ENCODE measurements at places on chromosomes 4 and X.

GRCh38 chr4:130143656-130144055, 1047.7 kb downstream of the C4orf33 start:
- no peak for DNase-seq

DNA sequence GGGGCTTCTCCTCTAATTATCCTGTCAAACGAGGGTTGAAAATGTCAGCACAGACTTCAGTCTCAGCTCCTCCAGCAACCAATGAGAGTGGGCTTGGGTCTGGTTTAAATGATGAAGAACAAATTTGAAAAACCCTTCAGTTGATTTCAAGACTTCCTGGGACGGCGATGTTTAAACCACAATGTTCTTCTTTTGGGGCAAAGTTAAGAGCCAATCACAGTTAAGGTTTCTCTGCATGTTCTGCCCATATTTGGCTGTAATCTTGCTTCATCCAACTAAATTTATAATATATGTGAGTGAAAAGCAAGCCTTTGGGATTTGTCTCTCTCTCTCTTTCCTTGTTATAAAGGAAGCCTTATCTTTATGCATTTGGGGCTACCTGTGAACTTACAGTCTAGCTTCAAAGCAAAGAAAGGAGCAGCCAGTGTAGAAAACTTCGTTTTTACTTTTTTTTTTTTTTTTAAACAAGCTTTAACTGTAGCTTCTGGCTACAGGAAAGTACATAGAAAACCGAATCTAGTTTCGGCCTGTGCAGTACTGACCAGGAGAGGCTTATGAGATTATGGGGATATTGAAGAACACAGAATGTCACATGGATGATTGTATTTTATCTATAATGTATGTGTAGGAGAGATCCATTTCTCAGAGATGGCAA, 46.8 kb upstream of the FAM9C start:
- DNase-seq, result no peak

GRCh38 chr4:41702770-41703169, 45.8 kb downstream of the PHOX2B start:
- DNase-seq, result no peak

GRCh38 chrX:147912093-147912801, 528 bp downstream of the FMR1 start:
- DNase-seq, result peak; percentile 62

GRCh38 chrX:31702222-31702621, 630.4 kb upstream of the FTHL17 start:
- DNase-seq, result peak; percentile 32

DNA sequence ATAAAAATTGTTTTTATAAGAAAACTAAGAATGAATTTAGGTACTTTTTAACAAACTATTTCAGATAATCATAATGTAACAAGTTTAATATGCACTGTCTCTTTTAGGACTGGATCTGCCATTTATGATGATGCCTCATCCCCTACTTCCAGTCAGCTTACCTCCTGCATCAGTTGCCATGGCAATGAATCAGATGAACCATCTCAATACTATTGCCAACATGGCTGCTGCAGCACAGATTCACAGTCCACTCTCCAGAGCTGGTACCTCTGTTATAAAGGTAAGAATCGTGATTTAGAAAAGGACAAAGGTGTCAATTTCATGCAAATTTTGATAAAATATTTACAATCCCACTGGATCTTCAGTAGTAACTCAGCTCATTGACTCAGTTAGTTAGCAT, 566.2 kb downstream of the DACH2 start:
- DNase-seq, result no peak

- no peak for DNase-seq
Measured at GRCh38 chrX:84634201-84634782, 132.0 kb upstream of the HDX start.

GRCh38 chr4:56817840-56818491, 3.5 kb downstream of the SPINK2 start:
- DNase-seq, result no peak

DNA sequence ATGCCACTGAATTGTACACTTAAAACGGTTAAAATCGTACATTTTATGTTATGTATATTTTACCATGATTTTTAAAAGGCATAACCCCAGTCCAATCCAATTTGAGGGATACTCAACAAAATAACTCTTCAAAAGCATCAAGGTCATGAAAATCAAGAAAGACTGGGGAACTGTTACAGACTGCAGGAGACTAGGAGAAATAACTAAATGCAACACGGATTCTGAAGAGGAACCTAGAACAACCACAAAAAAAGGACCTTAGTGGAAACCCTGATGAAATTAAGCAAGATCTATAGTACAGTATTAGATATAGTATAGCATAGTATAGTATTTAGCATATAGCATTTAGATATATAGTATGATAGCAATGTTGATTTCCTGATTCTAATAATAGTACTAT, 26.8 kb downstream of the SH3KBP1 start:
- DNase-seq, result no peak
